ENCODE measurements at places on chromosomes 4 and X. TPM values are rescaled to one million over a fixed set of nuclear protein-coding genes. Genes with fewer than 3 reads are reported as not detected.

Gene UCP1
- total RNA-seq: not detected

Gene PPEF1
- not detected for total RNA-seq

Gene GPC4
- not detected for total RNA-seq

Gene ACSL4
- 59.8 TPM for total RNA-seq

Measured in T-helper 2 cell treated with Interferon-gamma antibody and Interleukin-4, amounts not matched to agents 100 ng/mL and 5 ng/mL, for 36 hours (primary cell).